ENCODE measurements at places on chromosomes 16 and 17. TPM values are rescaled to one million over a fixed set of nuclear protein-coding genes. Genes with fewer than 3 reads are reported as not detected.

GRCh38 chr16:4713663-4714501 lies 20.2 kb downstream of the ANKS3 start:
- DNase-seq = no peak

- peak; percentile 79 for DNase-seq
These were observed 42.7 kb downstream of the TIMM22 start for GRCh38 chr17:1039511-1040215.

DNA sequence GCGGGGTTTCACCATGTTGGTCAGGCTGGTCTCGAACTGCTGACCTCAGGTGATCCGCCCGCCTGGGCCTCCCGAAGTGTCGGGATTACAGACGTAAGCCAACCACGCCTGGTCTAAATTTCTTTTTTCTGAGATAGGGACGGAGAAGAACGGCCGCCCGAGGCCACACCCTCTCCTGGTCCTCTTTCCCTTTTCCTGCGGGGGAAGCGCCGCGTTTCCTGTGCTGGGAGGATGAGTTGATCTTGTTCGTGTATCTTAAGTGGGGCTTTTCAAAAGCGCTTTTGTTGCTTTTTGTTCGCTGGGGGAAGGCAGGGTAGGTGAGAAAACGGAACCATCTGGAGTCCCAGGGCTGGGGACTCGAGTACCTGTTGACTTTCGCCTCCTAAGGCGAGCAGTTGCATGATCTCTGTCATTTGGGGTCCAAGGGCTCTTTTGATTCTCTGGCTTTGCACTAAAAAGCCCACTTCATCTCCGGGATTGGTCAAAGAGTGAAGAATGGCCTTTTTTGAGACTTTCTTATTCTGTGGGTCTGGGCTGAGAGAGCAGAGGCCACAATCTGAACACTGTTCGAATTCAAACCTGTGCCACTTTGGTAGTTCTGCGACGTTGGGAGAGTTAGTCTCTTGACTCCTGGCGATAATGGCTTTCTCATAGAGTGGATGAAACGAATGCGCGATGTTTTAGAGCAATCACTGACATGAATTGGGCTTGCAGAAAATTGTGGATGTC lies 1.3 kb downstream of the FUS start:
- DNase-seq = peak; percentile 63

DNA sequence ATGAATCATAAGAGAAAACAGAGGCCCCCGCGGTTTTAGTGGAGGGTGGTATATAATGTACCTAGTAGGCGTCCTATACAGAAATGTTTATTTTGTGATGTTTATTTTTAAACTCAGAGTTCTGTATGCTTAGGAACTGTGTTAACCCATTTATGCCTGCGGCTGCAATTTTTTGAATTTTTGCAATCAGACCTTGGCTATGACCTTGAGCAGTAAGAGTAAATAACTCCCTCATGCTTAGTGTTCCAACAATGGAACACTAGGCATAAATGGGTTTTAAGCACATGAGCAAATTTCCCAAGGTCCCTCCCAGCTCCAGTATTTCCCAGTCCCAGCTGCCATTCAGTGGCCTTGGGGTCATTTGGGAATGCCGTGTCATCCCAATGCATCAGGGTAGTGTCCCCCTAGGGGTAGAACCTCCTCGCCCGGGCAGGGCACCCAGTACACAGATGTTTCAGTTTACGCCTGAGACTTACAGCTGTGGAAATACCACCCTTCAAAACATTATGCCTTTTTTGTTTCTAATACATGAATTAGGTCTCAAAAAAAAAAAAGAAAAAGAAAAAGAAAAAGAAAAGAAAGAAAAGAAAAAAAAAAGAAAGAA lies 605.8 kb upstream of the CDH11 start:
- DNase-seq = no peak

DNA sequence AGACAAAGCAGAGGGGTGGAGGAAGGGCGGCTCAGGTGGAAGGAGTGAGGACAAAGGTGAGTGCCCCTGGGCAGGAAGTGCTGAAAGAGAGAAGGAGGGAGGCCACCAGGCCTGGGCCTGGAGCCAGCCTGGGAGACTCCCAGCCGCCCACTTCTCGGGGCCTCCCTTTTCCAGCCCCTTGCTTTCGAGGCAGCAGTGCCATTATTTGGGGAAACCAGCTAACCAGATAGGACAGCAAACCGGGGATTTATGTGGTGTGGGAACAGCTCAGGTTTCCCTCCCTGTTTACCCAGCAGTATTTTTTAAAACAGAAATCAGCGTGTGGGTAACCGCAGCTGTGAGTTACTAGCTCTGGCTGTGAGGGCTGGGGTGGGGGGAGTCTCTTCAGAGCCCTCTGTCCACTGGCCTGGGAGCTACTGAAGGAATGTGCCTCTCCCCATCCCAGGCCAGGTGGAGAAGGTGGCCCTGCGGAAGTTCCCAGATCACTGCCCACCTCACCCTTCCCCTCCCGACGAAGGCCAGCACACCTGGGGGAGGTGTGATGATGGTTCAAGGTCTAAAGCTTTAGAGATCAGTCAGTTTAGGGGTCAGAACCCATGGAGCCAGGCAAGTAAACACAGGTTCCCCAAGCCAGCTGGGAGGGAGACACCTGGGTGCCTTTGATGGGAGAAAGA lies 8.4 kb upstream of the MEOX1 start:
- DNase-seq = no peak

DNA sequence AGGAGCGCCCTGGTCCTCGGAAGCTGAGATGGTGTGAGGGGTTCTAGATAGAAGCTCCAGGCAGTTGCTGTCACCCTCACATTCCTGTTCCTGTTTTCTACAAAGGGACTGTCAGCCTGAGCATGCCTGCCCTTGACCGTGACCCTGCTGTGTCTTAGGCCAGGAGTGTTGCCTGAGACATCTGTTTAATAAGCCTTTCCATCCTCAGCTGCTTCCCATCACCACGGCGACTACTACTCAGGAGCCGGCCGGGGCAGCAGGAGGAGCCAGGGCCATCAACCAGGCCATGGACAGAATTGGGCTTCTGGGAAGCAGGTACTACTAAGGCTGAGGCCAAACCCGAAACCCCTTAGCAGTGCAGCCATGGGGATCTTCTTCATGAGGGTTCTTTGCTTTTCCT lies 151.4 kb downstream of the KATNIP start:
- no peak for DNase-seq

The ARL5C gene
- total RNA-seq = not detected

The ITGA2B gene
- total RNA-seq = 2.6 TPM

GRCh38 chr16:50178491-50178941 lies 25.4 kb downstream of the TENT4B start:
- DNase-seq = no peak

DNA sequence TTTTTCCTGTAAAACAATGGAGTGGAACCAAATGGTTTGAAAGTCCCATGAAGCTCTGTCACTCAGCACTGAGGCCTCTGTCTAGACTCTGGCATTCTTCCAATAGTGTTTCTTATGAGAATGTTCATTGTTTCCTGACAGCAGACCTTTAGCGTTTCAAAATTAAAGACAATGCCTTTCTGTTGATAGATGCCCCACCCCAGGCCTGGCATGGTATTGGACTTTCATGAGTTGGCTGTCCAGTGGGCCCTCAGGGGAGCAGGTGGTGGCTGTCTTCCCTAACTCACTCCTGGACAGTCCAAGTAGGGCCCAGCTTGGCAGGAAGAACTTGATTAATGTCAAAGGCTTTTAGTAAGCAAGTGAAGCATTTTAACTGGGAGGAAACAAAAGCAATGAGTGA lies 186.5 kb upstream of the CCL2 start:
- no peak for DNase-seq

- no peak for DNase-seq
These were observed 9.0 kb downstream of the KRTAP9-7 start for GRCh38 chr17:41284546-41284945.

DNA sequence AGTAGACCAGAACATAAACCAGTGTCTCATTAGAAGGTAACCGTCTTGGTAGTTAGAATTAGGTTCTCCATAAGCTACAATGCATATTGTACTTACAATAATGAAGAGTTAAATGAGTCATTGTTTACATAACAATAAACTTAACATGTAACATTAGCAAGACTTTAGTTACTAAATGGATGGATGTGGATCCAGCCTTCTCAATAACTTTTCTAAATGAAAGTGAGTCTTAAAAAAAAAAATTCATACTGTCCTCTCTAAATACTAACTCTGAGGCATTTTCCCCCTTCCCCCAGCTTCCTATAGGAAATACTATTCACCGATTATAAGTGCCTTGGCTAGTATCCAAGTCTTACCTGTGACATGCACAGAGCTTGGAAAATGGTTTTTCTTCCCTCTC lies 155.3 kb downstream of the CYB561 start:
- DNase-seq = no peak

The NPIPA7 gene
- 3.5 TPM for total RNA-seq

DNA sequence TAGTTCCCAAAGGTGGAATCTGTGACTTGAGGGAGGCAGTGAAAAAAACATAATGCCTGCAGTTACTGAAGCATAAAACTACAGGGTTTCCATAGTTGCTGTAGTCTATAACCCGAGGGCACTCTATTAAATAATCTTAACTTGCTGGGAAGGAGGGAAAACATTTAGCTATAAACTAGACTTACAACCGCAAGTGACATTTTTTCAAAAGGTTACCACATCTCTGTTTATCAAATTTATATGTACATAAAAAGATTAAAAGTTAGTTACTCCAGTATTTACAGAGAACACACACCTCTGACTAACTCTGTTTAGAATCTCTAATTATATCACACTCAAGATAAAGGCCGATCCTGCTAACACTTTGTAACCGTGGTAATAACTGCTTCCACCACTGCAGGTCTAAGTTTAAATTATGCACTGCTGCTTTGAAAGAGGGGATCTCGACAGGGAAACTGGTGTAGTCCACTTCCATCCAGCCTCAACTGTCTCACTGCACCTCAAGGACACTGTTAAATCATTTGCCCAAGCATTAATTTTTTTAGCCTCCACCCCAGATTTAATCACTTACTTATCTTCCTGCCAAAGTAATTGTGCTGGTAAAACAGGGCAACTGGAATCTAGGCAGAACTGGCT lies 14.6 kb downstream of the KCNJ16 start:
- no peak for DNase-seq

- DNase-seq = no peak
These were observed 702.6 kb upstream of the CDH8 start for GRCh38 chr16:62738666-62739460.

GRCh38 chr16:68902003-68902968 lies 59.0 kb downstream of the TANGO6 start:
- DNase-seq = no peak

DNA sequence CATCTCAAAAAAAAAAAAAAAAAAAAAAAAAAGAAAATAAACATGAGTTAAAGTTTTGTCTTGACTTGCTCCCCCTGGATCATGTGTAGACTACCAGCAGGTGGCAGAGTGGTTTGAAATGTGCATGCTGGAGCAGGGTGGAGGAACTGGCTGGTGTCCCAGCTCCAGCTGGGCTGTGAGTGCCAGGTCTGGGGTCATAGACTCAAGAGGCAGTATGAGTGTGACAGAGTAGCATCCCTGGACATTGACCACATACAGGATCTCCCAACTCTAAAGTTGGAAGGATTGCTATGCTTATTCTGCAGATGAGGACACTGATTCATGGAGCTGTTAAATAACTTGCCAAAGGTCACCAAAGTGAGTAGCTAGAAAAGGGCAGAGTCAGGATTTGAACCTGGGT lies 198.0 kb upstream of the MPHOSPH6 start:
- DNase-seq = no peak

Data from right atrium auricular region (tissue), 2 donors.